Bronchial epithelial cell (primary cell): ENCODE measurements at places on chromosomes 5 and 9. TPM values are rescaled to one million over a fixed set of nuclear protein-coding genes. Genes with fewer than 3 reads are reported as not detected.

DNA sequence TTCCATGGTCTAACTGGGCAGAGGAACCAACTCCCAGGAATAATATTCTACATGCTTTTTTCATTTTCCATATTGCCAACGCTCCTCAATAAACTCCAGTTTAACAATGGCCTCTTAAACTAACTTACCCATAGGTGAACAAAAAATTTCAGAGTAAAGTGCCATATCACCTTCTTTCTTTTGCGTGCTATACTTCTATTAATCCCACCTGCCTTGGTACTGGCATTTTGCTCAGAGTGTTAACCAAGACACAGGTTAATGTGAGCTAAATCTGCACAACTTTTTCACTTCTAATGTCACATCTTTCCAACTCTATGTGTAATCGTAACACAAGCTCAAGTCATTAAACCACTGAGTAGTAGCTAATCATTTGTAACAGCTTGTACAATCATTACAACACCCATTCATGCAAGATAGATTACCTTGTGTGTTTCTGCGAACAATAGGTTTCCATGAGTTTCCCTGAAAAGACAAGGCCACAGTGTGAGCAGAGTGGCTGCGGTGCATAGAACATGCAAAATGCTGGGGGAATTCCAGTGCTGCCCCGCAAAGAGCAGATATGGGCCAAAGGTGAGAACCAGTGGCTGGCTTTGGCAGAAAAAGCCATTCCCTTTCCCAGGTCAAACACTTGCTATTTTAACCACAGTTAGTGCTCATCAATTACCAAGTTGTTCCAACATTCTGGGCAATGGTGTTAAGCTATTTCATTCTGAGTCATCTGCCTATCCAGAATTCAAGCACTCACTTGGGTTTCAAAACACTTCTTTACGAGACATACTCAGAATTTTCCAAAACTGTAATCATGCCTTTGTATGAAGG lies 42.8 kb downstream of the TIMD4 start:
- DNase-seq = no peak

GRCh38 chr9:26013199-26013598 lies 335.0 kb upstream of the TUSC1 start:
- no peak for DNase-seq

GRCh38 chr9:33449715-33450114 lies 2.3 kb upstream of the AQP3 start:
- DNase-seq = no peak

- DNase-seq = no peak
Observed at GRCh38 chr5:116439905-116440304, 134.7 kb downstream of the SEMA6A start.

DNA sequence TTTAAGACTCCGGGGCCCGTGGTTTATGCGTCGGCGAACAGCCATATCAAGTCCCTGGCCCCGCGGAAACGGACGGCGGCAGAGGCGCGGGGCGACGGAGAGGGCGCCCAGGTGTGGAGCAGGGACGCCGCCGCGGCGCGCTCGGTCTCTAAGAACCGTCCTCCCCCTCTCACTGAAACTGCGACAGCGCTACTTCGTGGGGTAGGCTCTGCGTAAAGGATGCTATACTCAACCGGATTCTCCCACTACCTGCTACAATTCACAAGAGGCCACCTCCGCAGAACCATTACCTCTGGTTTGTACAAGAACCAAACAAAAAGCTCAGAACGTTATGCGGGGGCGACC lies 404 bp downstream of the MRNIP start:
- peak; percentile 37 for DNase-seq

DNA sequence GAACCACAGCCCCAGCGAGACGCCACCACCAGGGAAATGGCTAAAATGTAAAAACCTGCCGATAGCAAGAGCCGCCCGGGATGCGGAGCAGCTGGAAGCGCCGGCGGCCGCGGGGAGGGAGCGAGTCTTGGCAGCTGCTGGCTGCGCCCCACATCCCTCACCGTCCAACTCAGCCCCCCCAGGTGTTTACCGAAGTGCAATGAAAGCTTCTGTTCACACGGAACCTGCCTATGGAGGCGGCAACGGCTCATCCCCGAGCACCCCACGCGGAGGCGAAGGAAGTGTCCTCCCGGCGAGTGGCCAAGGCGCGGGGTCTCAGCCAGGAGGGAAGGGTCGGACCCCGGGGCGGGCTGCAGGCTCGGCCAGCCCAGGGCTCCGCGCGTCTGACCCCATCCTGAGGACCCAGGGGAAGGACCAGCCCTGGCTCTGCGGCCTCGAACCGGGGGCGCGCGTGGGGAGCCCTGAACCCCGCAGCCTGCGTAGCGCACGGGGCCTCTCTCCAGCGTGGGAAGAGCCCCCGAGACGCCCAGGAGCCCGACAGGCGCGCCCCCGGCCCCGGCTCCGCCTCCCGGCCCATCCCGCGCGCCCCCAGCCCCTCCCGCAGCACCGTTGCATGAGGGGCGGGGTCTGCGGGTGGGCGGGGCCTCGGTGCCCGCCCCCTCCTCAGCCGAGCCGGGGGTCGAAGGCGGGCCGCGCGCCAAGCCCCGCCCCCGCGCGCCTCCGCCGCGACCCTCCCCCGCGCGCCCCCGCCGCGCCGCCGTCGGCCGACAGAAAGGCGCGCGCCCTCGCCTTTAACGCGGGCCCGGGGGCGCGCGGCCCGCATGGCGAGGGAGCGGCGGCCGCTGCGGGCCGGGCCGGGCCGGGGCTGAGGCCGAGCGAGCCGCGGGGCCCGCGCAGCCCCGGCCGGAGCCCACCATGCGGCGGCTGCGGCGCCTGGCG lies at the start of gene DIPK1B:
TSS of gene DIPK1B (plus strand) at position 822 of the 939 bp plus-strand sequence. CDS start at position 916, 94 bp downstream.
- DNase-seq = no peak

DNA sequence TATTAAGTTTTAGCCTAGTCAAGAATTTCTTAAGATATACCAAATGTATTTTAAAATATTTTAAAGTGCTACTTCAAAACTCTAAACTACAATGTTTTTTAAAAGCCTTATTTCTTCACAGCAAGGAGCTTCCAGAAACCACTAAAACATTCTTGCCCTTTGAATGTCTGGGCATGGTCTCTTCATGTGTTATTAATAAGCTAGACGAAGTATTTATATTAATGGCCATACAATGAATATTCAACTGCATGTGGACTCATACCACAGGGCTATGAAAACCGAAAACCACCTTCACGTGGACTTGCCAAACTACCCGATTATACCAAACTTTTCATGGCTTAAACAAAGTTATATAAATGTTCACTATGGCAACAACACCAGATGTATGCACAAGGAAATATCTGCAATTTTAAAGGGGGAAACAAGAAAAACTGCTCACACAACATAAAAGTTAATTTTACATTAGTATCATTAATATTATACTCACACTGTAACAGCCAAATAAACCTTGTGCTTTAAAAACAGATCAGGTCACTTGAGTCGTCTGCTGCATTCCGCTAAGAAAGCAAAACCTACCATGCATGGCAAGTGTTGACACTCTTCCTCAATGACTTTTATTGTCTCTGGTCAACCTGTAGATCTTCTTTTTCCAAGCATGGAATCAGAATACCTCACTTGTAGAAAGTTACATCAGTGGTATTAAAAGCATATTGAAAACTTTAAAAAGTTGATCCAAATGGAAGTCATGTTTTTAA lies 246.3 kb downstream of the BNC2 start:
- no peak for DNase-seq

GRCh38 chr9:16728137-16728508 lies 142.3 kb downstream of the BNC2 start:
- DNase-seq = no peak

GRCh38 chr5:166282939-166283338 lies 2008.5 kb upstream of the WWC1 start:
- DNase-seq = no peak

DNA sequence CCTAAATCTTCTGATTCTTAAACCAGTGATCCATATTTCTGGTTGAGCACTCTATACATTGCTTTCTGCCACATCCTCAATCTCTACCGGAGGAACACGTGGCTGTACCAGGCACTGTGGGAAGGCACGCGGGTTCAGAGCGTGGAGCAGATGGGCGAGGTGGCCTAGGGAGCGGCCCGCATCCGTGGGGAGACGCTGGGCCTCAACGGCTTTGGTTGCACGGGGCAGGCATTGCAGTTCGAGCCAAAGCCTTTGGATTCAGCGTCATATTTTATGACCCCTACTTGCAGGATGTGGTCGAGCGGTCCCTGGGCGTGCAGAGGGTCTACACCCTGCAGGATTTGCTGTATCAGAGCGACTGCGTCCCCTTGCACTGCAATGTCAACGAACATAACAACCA lies 197.2 kb upstream of the RGMB start:
- DNase-seq = no peak

- DNase-seq = peak; percentile 19
Observed at GRCh38 chr9:2602704-2603116, 18.9 kb upstream of the VLDLR start.

DNA sequence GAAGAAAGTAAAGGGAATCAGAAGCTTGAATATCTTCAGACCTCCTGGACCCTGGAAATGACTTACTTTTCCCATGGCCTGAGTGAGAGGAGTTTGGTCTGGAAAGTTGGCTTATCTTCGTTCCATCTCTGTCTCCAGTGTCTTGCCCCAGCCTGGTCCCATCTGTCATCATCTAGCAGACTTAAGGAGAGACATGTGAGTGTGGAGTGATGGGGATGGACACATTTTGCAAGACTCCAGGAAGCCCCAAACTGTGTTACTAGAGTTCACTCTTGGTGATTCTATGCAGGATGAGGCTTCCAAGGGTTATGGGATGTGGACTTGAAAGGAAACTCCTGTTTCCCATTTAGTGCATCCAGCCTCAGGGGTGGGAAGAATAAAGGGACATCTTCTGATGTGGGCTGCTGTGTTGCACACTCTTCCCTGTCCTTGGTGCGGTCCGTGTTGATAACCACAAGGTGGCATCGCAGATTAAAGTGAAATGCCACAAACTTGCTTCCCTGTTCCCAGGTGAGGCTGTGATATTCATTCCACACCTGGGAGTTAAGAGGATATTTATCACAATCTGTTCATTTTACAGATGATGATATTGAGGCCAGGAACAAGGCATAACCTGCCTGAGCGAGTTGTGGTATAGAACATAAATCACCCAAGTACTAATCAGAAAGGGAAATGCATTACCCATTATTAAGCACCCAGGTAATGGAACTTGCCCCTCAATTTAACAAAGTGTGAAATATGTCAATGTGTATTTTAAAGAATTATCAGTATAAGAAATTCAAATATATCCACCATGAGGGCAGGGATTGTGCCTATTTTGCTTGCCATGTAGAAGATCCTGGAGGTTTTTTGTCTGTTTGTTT lies 269.9 kb upstream of the PAPPA start:
- peak; percentile 62 for DNase-seq

DNA sequence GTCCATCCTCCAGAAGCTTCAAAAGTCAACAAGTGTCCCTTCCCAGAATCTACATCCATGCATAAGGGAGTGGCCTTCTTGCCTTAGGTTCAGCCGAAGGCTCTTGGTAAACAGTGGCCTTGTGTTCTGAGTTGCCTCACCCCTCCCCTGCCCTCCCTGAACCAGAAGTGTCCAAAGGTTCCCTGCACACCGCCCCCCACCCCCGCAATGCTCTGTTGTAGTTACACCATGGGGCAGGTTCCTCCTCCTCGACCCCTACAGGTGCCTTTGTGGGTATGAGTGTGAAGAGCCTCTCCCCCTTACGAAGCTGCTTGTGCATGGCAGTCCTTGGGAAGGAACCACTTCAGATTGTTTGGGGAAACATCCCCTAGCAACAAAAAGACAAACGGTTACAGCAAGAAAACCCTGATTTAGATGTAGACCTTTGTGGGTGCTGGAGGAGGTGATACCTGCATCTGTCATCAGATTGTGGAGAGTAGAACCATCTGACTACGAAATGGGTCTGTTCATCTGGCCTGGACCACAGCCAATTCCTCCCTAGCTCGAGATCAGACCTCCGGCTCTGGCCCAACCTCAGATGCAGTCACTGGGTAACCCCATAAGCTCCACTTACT lies 7.1 kb downstream of the SPACA9 start:
- DNase-seq = no peak

The OTULINL gene
- 0.77 and 0.79 TPM in 2 replicates for total RNA-seq

The PRKACG gene
- total RNA-seq = not detected in 2 replicates

The FAM219A gene
- 3.9 and 5.4 TPM in 2 replicates for total RNA-seq

The CACNA1B gene
- not detected in 2 replicates for total RNA-seq

The WNK2 gene
- under 0.01 and 0.64 TPM in 2 replicates for total RNA-seq

The AHRR gene
- 0.51 and 0.53 TPM in 2 replicates for total RNA-seq

The PCDHB10 gene
- total RNA-seq = 0.13 and 0.26 TPM in 2 replicates

The PCDHB3 gene
- under 0.01 and 0.13 TPM in 2 replicates for total RNA-seq

The SPINK6 gene
- not detected in 2 replicates for total RNA-seq

The HMMR gene
- total RNA-seq = 0.53 and 1.4 TPM in 2 replicates
